ENCODE measurements at places on chromosomes 4 and X.

GRCh38 chr4:55524844-55525571, 21.7 kb downstream of the CLOCK start:
- DNase-seq: no peak

DNA sequence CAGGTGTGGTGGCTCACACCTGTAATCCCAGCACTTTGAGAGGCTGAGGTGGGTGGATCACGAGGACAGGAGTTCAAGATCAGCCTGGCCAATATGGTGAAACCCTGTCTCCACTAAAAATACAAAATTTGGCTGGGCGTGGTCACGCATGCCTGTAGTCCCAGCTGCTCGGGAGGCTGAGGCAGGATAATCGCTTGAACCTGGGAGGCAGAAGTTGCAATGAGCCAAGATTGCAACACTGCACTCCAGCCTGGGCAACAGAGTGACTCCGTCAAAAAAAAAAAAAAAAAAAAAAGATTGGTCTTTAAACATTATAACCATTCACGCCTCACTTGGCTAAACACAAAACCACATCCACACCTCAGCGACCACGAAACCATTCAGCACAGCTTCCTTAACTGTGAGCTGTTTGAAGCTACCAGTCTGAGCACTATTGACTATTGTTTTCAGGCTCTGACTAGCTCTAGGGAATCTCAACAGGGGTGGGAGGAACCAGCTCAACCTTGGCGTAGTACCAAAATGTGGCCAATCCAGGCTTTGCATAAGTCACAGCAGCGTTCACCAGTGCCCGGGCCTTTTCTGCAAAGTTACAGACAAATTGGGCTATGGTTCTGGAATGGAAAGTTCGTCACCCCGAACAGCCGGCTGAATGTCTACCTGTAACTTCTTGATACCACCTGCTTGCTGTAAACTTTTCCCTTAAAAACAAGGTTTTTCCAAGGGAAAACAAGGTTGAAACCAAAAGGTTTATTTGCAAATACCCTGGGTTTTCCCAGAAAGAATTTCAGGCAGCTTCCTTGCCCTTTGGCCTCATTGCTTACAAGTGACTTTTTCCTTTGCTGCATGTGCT, 73.6 kb upstream of the DHX15 start:
- peak; percentile 42 for DNase-seq

GRCh38 chr4:111879539-111879938, 265.7 kb upstream of the FAM241A start:
- no peak for DNase-seq

DNA sequence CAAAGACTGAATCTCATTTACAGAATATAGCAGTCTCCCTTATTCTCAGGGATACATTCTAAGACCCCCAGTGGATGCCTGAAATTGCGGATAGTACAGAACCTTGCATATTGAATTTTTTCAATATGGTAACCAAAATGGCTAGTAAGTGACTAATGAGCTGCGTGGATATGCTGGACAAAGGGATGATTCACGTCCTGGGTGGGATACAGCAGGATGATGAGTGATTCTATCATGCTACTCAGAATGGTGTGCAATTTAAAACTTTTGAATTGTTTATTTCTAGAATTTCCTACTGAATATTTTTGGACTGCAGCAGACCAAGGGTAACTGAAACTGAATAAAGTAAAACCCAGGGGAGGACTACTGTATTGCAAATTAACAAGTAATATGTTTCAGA, 66.7 kb downstream of the STAG2 start:
- DNase-seq: no peak

DNA sequence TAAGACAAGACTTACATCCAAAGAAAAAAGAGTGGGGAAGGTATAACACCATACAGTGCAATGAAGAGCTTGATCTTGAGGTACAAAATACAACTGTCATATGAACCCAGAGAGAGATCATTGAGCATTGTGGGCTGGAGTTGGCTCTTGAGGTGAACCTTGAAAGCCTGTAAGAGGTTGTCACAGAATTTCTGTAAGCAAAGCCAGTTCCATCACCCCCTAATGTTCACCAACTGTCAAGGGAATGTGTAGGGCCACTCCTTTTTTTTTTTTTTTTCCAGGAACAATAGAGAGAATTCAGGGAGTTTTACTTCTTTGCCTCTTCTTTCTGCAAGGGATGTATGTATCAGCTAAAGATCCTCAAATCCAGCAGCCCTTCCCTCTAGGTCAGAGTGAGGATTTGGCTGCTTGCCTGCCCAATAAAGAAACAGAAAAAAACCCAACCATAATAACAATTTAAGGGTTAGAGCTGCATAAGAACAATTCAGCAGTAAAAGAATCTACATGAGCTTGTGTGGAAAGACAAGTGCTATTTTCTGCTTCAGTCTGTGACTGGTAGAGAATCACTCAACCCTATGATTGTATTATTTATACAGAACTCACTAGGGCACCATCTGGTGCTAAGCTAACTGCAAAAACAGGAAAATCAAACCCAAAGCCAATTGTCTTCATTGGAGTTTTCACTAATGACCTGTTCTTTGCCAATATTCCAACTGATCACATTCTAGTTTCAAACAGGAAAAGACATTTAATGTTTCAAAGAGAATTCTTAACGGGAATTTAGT, 217.5 kb upstream of the TEX13C start:
- DNase-seq: no peak

DNA sequence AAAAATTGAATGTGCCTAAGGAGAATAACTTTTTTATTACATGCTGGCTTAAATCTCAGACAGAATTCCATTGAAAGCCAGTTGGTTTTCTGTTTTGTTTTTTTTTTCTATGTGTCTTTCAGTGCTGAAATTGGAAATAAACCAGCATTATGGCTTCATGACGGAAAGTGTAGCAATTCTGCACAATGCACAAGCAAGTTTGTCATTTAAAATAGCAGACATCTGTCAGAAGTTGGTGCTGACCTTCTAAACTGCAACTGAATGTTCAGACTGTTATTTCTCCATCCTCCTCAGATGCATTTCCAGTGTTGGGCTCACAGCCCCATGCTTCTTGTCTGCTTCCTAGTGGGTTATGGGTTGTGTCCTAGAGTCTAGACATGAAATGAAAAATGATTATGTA, 107.2 kb upstream of the LIMCH1 start:
- DNase-seq: no peak

GRCh38 chr4:145195167-145195952, 15.0 kb upstream of the OTUD4 start:
- DNase-seq: peak; percentile 25

DNA sequence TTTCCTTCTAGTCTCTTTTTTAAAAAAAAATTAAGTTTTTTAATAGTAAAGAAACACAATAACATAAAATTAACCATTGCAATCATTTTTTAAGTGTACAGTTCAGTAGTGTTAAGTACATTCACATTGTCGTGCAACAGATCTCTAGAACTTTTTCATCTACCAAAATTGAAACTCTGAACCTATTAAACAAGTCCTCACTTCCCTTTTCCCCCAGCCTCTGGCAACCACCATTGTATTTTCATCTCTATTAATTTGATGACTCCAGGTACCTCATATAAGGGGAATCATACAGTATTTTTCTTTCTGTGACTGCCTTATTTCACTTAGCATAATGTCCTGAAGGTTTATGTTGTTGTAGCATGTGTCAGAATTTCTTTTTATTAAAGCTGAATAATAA, 31.8 kb downstream of the MSL3 start:
- DNase-seq: no peak

DNA sequence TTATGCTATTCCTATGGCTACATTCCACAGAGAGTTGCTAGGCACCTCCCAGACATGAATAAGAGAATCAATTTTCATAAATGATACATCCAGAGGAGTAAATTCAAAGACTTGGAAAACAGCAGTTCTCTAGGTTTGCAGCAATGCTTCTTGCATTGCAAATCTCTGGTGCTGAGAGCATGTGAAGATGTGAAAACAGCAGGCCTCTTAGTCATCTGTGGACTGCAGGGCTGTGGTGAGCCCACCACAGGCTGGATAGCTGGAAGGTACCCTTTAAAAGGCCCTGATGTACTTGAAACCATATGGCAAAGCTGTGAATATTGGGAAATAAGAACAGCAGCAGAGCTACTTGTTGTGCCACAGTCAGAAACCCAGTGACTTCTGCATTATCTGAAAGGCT, 2135.9 kb downstream of the ARAP2 start:
- no peak for DNase-seq

GRCh38 chr4:5827108-5828004, 65.5 kb downstream of the CRMP1 start:
- DNase-seq: no peak

DNA sequence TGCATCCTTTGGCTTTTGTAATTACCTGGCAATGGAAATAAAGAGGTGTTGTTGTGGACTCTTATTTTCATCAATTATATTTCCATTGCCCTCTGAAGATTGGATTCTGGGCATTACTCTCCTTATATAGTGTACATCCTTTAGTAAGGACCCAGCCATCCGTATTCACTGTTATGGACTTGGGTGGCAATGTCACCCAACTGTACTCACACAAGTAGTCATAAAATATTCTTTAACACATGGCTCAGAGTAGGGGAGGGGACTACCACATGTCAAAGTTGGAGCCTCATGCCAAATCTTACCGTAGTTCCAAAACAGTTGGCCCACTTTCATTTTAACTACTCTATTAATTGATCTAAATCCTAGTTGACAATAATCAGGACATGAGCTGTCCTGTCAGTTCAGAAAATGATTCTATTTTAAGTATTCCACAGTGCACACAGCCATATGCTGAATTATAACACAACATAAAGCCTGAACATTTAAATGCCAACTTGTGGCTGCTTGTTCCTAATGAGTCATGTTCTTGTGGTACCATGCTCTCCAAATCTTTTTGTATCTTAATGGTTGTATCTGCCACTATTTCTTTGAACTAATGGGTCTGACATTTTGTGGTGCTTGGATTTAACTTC, 4.9 kb downstream of the FRAS1 start:
- no peak for DNase-seq

DNA sequence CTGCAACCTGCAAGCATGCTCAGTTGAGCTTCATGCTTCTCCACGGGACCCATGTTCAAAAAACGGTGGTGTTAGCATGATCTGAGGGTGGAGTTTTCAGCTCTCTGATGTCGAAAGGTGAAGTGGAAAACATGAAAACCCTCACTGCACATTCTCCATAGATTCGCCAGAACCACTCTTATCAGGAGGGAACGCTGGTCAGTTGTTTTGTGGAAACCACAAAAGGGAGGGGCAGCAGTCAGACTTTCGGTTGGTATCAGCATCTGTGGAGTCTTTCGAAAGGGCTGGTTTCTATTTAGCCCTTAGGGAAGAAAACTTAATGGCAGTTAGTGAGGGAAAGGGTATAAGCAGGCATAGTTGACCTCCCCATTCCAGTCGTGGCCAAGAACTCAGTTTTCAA, 12.6 kb downstream of the PPA2 start:
- DNase-seq: no peak

GRCh38 chrX:130704053-130705038, 198.7 kb downstream of the ENOX2 start:
- no peak for DNase-seq

GRCh38 chr4:41427931-41428600, 109.9 kb upstream of the LIMCH1 start:
- no peak for DNase-seq

GRCh38 chr4:183747931-183748670, 89.0 kb downstream of the TRAPPC11 start:
- no peak for DNase-seq

GRCh38 chrX:27463187-27463586, at the start of gene PPP4R3C:
TSS of gene PPP4R3C (minus strand) at chrX:27463341. CDS start at chrX:27463296, 45 bp downstream.
- DNase-seq: no peak

DNA sequence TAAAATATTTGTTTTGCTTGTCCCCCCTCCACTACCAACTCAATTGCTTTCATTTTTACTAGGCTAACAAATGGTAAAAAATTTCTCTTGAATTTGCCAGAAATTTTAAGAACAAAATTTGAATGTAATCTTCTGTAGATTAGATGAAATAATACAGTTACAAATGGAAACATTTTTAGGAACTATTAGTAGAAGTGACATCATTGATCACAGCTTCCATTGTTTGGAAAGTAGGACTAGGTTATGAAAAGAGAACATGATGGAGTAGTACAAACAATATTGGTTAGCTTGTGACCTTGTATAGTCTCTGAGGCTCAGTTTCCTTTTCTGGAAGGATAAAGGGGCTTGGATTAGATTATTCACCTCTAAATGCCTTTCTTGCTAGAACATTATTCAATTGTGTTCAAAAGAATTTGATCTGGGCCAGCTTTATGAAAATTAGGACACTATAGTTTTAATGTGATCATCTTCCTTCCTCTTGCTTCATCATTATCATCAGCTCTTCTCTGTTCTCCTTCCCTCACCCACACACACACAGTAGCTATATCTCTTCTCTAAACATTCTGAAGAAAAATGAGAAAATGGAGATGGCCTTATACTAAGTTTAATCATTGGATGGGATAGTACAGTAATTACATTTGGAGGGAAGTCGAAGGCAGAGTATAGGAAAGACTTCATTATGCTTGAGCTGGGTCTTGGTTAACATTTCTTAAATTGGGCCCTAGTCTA, 9.9 kb downstream of the MTMR1 start:
- no peak for DNase-seq

- no peak for DNase-seq
Observed at GRCh38 chr4:148510211-148510610, 68.0 kb upstream of the NR3C2 start.

GRCh38 chrX:145609951-145610511, 207.6 kb upstream of the SLITRK2 start:
- DNase-seq: no peak

- DNase-seq: no peak
Observed at GRCh38 chr4:155249016-155249566, 40.7 kb downstream of the NPY2R start.

GRCh38 chrX:154458954-154459778, 1.1 kb downstream of the PLXNA3 start:
- no peak for DNase-seq

DNA sequence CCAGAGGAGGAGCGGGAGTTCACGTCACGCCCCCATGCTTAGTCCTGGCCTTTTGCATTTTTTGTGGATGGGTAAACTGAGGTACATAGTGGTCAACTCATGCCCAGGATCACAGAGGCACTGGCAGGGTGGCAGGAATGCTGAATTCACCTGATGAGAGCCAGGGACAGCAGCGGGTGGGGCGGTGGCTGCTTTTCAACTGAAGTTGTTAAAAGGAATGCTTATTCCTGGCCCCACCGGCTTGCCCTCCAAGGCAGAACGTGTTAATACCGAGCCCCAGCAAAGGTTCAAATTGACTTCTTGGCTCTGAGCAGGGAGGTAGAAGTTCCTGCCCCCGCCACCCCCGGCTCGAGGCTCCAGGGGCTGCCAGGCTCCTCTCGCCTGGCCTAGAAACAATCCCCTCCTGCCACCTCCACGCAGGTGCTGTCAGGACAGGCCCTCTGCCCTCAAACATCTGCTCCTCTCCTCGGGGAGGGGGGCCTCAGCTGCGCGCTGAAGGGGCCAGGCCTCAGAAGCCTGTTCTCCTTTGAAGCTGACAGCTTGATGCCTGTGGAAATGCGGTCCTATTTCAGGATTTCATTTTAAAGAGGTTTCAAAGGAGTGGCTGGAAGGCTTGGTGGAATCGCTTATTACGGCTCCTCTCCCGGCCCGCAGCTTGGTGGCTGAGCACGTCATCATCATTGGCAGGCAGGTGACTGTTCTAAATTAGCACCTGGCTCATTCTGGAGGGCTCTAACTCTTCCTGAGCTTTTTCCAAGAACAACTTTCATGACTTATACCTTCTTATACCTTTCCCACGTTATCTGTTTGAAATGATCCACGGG, 93.0 kb downstream of the PHKA2 start:
- no peak for DNase-seq

GRCh38 chr4:125135652-125136051, 179.1 kb upstream of the FAT4 start:
- no peak for DNase-seq
